ENCODE measurements at places on chromosomes 5 and 9.

GRCh38 chr9:102273952-102274351 is 535.5 kb upstream of the GRIN3A start:
- no peak for DNase-seq

DNA sequence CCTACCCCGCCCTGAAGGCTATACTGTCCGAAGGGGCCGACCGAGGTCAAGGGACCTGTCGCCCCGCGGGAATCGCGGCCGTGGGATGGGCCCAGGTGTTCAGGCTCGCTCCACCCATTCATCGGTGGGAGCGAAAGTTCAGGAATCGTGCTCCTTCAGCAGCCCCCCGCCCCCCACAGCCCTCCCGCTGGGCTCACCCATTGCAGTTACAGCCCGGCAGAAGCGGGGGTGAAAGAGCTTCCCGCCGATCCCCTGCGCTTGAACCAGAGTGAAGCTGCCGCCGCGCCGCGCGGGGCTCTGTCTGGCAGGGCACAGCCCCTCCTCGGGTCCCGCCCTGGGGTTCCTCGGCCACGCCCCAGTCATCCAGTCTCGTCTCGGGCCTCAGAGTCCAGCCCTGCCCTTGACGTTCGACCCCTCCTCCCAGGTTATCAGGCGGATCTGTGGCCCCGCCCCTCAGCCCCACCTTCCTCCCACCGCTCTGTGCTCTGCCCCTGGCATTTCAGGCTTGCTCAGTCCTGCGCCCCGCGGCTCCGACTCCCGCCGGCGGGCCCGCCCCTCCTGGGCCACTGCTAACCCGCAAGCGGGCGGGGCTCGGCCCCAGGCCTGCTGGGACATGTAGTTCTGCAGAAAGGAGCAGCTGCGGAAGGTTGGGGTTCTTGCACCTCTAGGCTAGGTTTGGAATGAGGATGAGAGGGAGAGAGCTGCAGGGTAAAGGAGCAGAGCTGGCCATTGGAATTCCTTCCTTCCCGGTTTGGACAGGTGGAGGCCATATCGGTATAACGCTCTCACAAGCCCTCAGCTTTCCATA is at the start of gene MYORG:
MYORG (minus strand) TSS at position 303 of the 808 bp plus-strand sequence. CDS start 3,955 bp downstream, outside the sequence.
- DNase-seq: peak; percentile 67

DNA sequence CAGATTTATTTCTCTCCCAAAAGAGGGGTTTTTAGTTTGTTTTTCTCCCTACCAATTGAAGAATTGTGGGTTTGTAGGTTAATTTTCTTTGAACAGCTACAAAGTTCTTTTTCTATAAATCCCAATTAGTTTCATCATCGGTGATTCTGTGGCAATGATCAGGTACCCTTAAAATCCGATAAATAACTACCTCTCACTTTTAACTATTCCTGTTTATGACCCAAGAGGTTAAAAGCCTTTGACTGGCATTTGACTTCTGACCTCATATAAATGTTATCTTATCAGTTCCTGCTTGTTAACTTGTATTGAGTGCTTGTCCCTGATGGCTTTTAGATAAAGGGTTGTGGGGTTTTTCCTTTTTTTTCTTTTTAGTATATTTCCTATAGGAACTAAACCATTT is 124.4 kb upstream of the TMEM161B start:
- DNase-seq: no peak

DNA sequence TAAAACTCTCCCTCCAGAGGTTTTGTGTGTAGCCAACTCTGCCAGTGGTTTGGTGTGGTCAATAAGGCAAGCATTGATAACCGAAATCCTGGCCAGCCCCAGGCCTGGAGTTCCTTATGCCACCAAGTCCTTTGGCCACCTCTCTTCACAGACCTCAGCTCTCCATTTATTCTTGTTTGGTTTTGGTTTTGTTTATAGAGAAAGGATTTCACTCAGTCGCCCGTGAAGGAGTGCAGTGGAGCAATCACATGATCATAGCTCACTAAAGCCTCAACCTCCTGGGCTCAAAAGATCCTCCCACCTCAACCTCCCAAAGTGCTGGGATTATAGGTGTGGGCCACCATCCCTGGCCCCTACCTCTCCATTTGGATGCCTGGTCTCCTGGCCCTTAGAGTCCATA is 55.4 kb upstream of the PPARGC1B start:
- no peak for DNase-seq

DNA sequence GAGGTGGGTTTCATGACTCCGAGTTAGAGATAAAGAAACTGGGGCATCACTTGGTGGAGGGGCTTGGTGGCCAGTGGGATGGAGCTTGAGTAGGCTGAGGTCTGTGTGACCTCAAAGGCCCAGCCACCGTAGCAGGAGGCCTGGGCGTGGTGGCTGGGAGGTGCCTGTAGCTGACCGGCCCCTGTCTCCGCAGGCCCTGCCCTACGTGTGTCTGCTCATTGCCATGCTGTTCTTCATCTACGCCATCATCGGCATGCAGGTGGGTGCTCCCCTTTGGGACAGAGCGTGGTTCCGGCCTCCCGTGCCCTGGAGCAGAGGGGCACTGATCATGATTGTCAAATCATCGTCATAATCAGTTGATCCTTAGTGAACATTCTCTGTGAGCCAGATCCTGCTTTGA is 196.2 kb downstream of the CACNA1B start:
- no peak for DNase-seq

DNA sequence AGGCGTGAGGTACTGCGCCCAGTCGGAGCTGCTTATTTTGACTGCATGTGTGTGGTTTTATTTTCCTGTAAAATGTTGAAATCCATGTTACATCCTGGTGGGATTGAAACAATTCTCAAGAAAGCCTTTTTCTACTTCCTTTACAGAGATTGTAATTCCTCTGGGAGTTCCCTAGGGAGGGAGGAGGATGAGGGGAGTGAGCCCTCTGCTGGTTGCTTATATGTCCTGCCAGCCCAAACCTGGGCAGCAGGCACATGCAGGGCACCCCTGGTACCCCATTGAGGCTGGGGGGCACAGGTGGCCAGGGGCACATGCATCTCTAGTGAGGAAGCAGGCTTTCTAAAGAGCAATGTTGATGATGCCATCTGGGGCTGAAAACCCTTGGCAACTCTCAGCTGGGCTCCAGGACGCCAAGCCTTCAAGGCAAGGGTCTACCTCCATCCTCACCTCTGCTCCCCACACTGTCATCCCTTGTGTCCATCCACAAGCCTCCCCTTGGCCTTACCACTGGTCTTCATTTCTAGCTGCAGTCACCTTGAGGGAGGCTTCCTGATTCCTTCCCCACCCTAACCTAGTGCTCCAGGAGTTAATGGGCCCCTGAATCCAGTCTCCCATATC is 84.7 kb upstream of the TNFSF8 start:
- DNase-seq: no peak

DNA sequence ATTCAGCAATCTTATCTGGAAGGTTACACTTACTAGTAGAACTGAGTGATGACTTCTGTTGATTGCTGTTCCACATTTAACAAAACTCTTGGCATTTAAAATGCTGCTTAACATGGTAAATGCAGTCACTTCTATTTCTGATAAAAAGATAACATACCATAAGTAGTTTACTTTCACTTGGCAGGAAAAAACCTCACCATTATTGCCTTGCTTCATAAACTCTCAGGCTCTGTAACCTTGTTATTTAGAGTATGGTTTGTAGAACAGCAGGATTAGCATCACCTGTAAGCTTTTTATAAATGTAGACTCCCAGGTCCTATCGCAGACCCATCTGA is 55.5 kb downstream of the AUH start:
- no peak for DNase-seq

GRCh38 chr5:122192497-122193496 is 63.5 kb downstream of the ZNF474 start:
- peak; percentile 52 for DNase-seq

- DNase-seq: no peak
Observed at GRCh38 chr5:76582230-76583162, 40.7 kb downstream of the F2RL2 start.

DNA sequence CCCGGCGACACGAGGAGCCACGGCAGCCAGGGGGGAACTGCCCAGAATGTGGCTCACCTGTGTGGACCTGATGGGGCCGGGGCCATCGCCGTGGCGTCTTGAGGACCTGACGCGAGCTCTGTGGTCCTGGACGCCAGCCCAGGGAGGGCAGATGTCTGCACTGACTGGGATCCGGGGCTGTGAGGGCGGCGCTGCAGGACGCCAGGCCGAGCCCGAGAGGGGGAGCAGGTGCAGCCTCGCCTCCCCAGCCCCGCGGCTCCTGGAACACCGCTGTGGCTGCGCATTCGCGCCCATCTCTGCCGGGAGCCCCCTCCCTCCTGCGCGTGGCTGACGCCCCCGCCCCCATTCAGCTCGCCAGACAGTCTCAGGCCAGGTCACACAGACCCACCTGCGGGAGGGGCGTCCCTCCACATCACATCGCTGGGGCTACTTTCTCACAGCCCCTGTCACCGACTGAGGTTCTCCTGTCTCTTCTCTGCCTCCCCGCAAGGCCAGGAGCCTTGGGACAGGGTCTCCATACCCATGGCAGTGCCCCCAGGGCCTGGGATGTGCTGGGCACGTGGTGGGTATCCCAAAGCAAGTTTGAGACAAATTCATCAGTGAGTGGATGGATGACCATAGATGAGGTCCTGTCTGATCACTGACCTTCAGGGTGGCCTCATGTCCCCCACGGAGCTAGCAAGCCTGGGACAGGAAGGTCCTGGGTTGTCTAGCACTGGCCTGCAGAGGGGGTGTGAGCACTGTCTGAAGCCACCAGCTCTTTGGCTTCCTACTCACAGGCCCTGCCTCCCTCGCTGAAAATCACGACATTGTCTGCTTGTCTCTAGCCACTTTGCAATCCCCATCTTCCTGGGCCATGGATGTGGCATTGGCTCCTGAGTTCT is 47.3 kb downstream of the RASGEF1C start:
- DNase-seq: no peak

DNA sequence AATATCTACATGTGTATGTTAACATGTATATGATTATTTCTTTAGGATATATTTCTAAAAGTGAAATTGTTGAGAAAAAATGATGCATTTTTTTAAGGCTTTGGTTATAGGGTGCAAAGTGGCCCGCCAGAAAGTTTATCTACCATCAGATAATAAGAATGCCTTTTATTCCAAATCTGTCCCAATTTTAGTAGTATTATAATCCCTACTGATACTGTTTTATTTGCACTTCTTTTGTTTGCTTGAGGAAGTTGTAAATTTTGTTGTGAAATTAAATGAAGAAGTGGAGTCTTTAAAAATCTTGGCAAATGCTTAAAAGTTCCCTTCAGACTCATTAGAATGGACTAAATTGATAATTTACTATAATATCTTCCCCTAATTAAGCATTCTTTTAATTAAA is 73.0 kb downstream of the NIPBL start:
- DNase-seq: no peak

GRCh38 chr5:148788636-148789035 is 37.8 kb upstream of the ADRB2 start:
- DNase-seq: no peak

- DNase-seq: no peak
Observed at GRCh38 chr9:127277099-127277498, 12.5 kb downstream of the GARNL3 start.

All from HFF-Myc (cell line).